ENCODE measurements at places on chromosomes 16 and 17.

- DNase-seq: no peak
Measured at GRCh38 chr16:4336701-4337539, 14.2 kb downstream of the PAM16 start.

GRCh38 chr16:50340578-50340977 is 28.2 kb downstream of the BRD7 start:
- no peak for DNase-seq

GRCh38 chr17:7930841-7931631 is 710 bp downstream of the TRAPPC1 start:
- DNase-seq: no peak

GRCh38 chr17:29581583-29582253 is 7.7 kb downstream of the GIT1 start:
- DNase-seq: no peak

- no peak for DNase-seq
Measured at GRCh38 chr17:43411749-43412148, 13.0 kb downstream of the ARL4D start.

GRCh38 chr17:60851181-60851580 is 173.5 kb downstream of the BCAS3 start:
- DNase-seq: no peak

All from vagina (tissue), 2 donors.